ENCODE measurements at places on chromosomes 11 and 22. TPM values are rescaled to one million over a fixed set of nuclear protein-coding genes. Genes with fewer than 3 reads are reported as not detected.

SHANK2 gene
- total RNA-seq: 8.6 TPM

HTATIP2 gene
- total RNA-seq: 38.3 TPM

DNAJB7 gene
- total RNA-seq: not detected

KDM4D gene
- total RNA-seq: 1.3 TPM

KRTAP5-8 gene
- total RNA-seq: not detected

OLFML1 gene
- not detected for total RNA-seq

OR5AK2 gene
- total RNA-seq: not detected

OR8D1 gene
- total RNA-seq: not detected

FGF19 gene
- total RNA-seq: not detected

HTR3A gene
- not detected for total RNA-seq

IGSF9B gene
- total RNA-seq: 0.92 TPM

INCENP gene
- 20.1 TPM for total RNA-seq

MPZL3 gene
- 16.5 TPM for total RNA-seq

PLEKHA7 gene
- total RNA-seq: 15.4 TPM

USP28 gene
- 21.6 TPM for total RNA-seq

DDI1 gene
- total RNA-seq: not detected

TMEM184B gene
- total RNA-seq: 40.6 TPM

C11orf21 gene
- total RNA-seq: not detected

LIF gene
- total RNA-seq: 2.5 TPM

GGTLC3 gene
- not detected for total RNA-seq

OR52H1 gene
- not detected for total RNA-seq

MISFA gene
- 0.85 TPM for total RNA-seq

C22orf15 gene
- total RNA-seq: 0.35 TPM

XRCC6 gene
- total RNA-seq: 371 TPM

TSGA10IP gene
- not detected for total RNA-seq

NRIP3 gene
- 1.8 TPM for total RNA-seq

PRR33 gene
- total RNA-seq: not detected

PITPNM1 gene
- total RNA-seq: 49.0 TPM

CASP5 gene
- total RNA-seq: not detected

FGF4 gene
- total RNA-seq: not detected

TYR gene
- not detected for total RNA-seq

TPBGL gene
- total RNA-seq: not detected

TEAD1 gene
- 37.2 TPM for total RNA-seq

APOA1 gene
- total RNA-seq: not detected

SLC22A9 gene
- not detected for total RNA-seq

TRIM49 gene
- not detected for total RNA-seq

NTM gene
- 6.2 TPM for total RNA-seq

LRFN4 gene
- 38.4 TPM for total RNA-seq

BTBD18 gene
- not detected for total RNA-seq

MS4A12 gene
- total RNA-seq: not detected

CDCA5 gene
- total RNA-seq: 14.8 TPM

OR8G5 gene
- not detected for total RNA-seq

ROBO4 gene
- total RNA-seq: not detected

TPH1 gene
- under 0.01 TPM for total RNA-seq

RAPSN gene
- not detected for total RNA-seq

MMP12 gene
- total RNA-seq: not detected

IL18 gene
- total RNA-seq: 62.4 TPM

CHRNA10 gene
- total RNA-seq: not detected

LRRC75B gene
- 6.8 TPM for total RNA-seq

SLC43A3 gene
- total RNA-seq: 39.1 TPM

CASP12 gene
- total RNA-seq: not detected

LAYN gene
- total RNA-seq: 6.7 TPM

TRPM5 gene
- total RNA-seq: not detected

DAGLA gene
- 0.09 TPM for total RNA-seq

MTMR2 gene
- 31.9 TPM for total RNA-seq
